ENCODE measurements at places on chromosomes 7 and 10. TPM values are rescaled to one million over a fixed set of nuclear protein-coding genes. Genes with fewer than 3 reads are reported as not detected.
A peak's percentile ranks its signal among the peaks of the same experiment; 100 is the strongest.

- no peak for DNase-seq
These were observed 213.2 kb upstream of the CTBP2 start for GRCh38 chr10:125373546-125373945.

Gene ASAH2
- 1.7 TPM for total RNA-seq

Gene CCL26
- not detected for total RNA-seq

Gene WDFY4
- 0.94 TPM for total RNA-seq

Gene SOSTDC1
- 12.6 TPM for total RNA-seq

GRCh38 chr10:86472061-86472460, 49.5 kb downstream of the WAPL start:
- no peak for DNase-seq

GRCh38 chr7:31027161-31027965, 24.7 kb upstream of the ADCYAP1R1 start:
- DNase-seq = peak; percentile 51

Gene VIPR2
- total RNA-seq = 0.47 TPM

DNA sequence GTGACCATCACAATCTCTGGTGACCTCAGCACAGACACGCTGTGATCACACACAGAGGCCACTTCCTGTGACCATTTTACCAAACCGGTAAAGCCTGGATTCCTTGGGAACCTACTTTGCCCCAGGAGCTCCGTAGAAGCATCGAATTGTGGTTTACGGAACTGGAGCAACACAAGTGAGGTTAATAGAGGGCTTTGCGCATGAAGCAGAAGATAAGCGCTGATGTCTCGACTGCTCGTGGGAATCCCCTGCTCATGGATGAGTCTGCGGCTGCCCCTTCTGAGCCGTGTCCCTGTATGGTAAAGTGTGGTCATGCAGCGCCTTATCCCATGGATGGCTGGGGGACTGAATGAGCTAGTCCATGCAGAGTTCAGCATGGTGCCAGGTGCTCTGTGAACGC, 53.6 kb downstream of the VIPR2 start:
- no peak for DNase-seq

Gene FAM25A
- total RNA-seq = not detected

DNA sequence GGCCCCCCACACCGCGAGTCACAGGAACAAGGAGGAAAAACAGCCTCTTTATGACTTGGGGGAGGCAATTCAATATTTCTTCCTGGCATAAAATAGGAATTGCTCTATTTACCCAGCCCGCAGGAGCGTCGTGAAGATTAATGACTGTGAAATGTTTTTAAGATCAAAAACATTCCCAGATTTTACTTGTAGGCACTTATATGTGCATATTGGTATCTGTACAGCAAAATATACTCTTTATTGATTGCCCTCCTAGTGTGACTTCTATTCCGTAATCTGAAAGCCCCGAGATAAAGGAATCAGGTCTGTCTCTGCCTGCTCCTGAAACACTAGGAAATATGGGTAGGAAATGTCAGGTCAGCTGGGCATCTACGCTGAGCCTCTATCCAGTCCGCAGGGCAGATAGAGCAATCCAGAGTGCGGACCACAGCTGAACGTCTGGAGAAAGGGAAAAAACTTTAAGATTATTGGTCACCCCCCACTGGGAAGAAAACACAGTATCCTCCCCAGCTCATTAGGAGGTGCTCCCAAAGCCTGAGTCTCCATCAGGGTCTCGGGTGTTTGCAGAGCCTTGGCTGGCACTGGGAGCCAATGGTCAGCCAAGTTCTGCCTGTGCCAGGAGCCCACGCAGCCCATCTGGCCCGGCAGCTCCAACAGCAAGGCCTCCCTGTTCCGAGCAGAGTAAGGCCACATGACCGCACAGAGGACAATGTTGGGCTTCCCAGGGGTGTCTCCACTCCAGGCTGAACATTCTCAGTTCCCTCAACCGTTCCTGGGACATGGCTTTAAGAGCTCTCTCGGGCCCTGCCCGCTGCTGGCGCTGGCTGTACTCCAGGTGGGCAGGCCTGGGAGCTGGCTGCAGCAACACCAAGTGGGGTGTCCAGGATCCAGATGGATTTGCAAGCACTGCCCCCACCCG, 7.7 kb downstream of the CTBP2 start:
- peak; percentile 61 for DNase-seq

DNA sequence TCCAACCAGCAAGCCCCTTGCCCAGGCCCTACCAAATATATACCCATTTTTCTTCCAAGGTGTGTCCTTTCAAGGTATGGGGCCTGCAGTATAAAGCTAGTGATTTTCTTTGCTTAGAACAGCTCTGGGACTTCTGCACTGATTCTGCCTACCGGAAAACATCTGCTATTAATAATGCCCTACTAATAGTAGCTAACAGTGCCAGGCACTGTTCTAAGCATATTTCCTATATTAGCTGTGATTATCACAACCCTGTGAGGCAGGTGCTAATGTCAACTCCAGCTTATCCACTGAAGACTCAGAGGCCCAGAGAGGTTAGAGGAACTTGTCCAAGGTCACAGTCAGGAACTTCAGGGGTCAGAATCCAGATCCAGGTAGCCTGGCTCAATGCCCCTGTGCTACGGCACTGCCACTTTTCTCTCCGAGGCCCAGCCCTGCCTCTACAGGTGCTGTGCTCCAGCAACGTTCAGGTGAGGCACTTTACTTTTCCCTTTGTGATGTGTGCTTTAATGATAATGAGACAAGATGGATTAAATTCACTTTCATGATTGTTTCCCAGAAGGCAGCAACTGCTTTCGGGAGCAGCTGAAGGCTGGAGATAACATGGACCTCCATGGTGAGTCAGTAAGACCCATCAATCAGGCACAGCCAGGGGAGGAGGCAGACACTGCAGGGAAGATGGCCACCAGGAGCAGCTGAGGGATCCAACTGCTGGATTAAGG, 26.7 kb downstream of the TAS2R41 start:
- no peak for DNase-seq

Gene PNLIPRP2
- not detected for total RNA-seq

Gene VIM
- total RNA-seq = 289 TPM

DNA sequence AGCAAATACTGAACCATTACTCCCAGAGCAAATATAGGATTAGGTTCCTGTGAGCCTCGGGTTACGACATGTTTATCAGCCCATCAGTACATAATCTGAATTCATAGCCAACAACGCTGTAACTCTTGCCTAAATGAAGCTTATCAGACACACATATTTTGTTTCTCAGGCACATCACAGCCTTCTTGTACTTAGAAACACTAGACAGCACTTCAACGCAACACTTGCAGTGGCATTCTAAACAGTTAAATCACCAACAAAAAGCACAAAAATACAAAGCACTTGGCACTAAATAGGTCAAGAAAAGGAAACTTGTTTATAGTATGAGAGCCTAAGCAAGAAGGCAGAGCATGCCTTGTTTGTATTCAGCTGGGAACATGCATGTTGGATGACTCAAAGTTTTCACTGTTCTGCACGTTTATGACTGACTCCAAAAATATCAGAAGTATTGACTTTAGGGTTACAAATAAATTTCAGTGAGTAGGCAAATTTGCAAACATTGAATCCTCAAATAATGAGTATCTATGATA, 75.0 kb downstream of the VPS50 start:
- DNase-seq = no peak

DNA sequence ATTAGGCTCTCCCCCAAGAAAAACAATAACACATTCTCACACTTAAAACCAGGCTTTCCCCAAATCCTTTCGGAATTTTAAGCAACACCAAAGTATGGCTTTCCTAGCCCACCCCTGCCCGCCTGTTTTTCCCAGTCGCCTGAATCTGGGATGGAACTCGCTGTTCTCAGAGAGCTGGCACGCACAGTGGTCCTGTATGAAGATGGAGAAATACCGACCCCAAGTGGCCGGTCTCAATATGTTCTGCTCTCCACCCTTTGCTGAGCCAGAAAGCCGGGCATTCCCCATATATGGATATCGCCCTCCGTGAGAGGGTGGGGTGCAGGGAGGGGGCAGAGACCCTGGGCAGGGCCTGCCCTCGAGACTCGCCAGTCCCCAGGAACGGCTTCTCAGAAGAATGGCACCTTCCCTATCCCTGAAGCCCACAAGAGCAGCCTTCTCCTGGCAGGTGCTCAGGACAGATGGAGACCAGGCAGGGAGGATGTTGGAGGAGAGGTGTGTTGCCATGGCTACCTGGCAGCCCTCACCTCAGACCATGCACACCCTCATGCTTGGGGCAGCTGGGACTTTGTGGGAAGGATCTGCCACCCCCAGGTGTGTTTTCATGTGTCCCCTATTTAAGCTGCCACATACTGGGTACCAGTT, 3.4 kb downstream of the TACR2 start:
- DNase-seq = peak; percentile 59

Gene C7orf33
- not detected for total RNA-seq

DNA sequence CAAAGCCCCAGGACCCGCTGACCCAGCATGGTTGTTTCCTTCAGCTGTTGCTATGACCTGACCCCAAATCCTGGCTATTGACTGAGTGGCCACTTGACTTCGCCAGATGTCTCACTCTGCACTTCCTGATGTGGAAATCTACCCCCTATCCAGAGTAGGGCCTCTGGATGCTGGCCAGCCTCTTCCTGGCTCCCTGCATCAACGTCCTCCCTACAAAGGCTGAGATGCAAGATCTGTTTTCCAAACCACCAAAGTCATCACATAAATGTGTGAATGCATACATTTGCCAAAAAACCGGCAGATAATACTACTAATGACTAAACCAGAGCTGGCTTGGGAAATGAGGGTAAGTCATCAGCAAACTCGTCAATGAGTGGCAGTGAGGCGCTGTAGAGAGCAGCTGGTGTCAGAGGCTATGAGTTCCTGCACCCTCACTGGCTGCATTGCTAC, 70.4 kb downstream of the PYROXD2 start:
- no peak for DNase-seq

DNA sequence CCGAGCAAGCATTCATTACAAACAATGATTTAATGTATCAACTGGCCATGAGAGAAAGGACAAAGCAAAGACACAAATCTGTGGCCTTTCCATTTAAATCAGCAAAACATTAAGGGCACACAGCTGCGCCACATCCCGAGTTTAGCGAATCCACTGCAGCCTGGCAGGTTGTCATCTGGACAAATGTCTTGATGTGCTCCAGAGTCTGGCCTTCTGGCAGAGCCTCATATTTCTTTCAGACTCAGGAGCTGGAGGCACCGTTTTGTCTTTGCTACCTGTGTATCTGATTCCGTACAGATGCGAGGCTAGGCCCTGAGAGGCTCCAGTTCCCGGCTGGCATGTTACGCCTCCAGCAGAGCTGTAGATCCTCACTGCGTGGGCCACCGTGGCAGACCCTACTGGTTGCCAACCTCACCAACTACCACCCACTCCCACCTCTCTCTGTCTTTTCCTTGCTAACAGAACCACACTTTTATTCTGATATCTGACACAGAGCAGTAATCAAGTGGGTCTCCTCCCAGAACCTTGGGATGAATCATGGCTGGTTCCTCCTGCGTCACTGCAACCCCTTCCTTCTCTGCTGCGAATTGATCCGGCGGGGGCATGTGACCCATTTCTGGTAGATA, 40.9 kb upstream of the EFCAB10 start:
- peak; percentile 22 for DNase-seq

GRCh38 chr7:137166363-137166762, 177.2 kb downstream of the PTN start:
- DNase-seq = no peak

GRCh38 chr10:58638388-58638787, 125.7 kb downstream of the BICC1 start:
- no peak for DNase-seq

Gene UCMA
- total RNA-seq = not detected

- DNase-seq = no peak
These were observed 475.5 kb downstream of the NXPH1 start for GRCh38 chr7:8908889-8909288.

DNA sequence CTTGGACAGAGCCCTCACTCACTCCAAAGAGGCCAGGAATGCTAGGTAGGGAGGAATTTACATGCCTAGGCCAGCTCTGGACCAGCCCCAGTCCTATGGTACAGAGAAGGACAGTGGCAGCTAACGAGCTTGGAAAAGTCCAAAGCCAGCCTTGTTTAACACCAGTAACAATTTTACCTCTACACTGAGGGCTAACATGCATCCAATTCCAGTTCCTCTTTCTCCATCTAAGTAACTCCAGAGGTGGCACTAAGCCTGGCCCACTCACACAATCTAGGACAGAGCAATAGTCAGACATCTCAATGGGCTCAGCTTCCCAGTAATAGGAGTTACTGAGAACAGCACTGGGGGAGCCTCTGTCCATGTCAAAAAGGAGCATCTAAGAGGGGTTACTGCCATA, 5.7 kb upstream of the LCOR start:
- no peak for DNase-seq

DNA sequence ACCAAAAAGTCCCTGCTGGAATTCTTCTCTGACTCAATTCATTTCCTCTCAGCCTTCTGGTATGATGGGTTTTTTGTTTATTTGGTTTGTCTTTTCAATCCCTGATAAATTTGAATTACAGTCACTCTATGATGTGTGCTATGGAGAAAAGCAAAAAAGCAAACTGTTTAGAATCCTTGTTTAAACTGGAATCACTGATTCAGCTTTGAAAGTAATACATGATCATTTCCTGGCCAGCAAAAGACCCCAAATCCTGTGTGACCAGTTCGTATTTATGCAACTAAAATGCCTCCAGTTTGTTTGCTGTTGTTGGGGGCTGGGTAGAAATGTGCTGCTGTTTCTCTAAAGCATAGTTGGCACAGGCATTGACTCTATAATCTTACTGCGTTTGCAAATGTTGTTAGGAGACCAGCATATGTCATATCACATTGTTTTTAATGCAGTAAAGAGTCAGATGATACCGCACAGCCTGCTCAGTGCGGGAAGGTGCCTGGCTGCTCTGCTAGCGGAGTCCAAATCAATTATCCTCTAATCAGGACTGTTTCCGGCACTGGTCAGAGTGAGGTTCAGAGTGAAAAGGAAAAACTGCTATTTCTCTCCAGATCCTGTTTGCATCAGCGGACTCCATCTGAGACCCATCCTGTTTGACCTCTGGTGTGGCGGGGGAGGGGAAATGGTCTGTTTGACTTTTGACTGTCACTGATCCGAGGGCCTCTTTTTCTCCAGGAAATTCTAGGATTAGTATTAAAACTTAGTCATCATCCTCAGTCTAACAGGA, 40.6 kb upstream of the ADD3 start:
- no peak for DNase-seq

- DNase-seq = no peak
These were observed 31.1 kb upstream of the HIBADH start for GRCh38 chr7:27693794-27694193.

Gene FOXP2
- 29.9 TPM for total RNA-seq

DNA sequence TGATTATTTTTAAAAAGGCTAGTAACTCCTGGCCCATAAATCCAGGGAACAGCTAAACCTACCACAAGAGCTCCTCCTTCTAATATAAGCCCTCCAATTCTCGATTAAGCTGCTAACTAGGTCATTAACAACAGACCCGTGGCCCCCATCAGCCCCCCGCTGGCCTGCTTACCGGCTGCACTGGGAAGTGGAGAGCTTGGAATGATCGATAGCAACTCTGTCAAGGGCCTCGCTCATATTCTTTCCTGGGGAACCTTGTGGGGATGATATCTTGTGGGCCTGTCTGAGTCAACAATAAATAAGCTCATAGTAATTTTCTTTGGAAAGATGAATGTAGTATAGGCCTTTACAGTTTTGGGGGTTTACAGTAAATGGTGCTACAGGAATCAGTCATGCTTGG, 353.5 kb downstream of the TCERG1L start:
- DNase-seq = no peak

All from occipital lobe (tissue), 3 donors.